Heart right ventricle (tissue), 16 donors: ENCODE measurements at places on chromosomes 13 and 19.
A peak's percentile ranks its signal among the peaks of the same experiment; 100 is the strongest.

GRCh38 chr13:95541308-95541707 lies 11.2 kb upstream of the CLDN10 start:
- no peak for DNase-seq

DNA sequence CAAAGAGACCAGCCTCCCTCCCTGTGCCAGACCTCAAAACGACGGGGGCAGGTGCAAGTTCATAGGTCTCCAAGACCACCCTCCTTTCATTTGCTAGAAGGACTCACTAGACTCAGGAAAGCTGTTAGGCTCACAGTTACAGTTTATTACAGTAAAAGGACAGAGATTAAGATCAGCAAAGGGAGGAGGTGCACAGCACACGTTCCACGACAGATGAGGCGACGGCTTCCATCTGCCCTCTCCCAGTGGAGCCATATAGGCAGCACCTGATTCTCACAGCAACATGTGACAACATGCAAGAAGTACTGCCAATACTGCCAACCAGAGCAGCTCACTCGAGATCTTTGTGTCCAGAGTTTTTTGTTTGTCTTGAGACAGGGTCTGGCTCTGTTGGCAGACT lies 9.4 kb upstream of the CEACAM19 start:
- DNase-seq = no peak

- no peak for DNase-seq
Observed at GRCh38 chr13:32126278-32126677, 94.7 kb downstream of the FRY start.

- DNase-seq = no peak
Observed at GRCh38 chr19:3862826-3863500, 5.9 kb downstream of the ZFR2 start.

- DNase-seq = no peak
Observed at GRCh38 chr13:113637262-113638160, 20.5 kb downstream of the ATP4B start.

DNA sequence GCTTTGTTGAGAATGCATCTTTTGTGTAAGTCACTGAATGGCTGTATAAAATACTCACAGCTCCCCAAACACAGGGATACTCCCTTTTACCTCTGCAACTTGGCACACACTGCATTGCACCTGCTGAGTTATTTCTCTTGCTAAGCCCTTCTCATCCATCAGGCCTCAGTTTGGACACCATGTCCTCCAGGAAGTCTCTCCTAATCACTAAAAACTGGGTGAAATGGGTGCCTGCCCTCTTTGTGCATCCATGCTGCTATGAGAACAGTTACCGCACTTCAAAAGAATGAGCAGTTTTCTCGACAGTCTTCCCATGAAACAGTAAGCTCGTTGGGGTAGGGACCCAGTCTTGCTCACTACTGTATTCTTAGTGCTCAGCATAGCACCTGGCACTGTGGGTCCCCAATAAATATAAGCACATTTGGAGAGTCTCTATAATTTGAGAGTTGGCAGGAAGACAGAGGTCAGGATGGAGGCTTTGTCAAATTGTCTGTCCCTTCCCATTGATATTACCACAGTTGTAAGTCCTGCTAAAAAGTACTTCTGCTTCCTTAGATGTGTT lies 4.6 kb upstream of the SLC25A30 start:
- no peak for DNase-seq

DNA sequence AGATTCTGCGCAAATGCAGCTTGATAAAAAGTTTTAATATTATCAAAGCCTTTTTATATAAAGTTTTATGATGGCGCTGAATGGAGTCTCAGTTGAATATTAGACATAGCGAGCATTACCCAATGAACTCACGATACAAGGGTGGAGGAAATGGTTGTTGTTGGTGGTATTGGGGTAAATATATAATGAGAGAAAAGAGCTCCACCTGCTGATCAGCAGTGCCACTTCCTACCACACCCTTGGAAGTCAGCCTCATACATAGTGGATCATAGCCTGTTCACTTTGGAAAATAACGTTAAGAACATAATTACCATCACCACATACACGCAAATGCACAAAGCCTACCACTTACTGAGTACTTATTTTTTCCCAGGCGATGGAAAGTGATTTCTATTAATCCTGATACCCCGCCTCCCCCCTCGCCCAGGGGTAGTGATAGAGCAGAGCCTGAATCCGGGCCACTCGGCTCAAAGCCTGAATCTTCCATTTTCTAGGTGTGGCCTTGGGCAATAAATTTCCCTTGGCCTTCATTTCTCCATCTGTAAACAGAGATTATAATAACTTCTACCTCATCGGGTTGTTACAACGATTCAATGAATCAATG lies 358.3 kb downstream of the KLF5 start:
- no peak for DNase-seq

DNA sequence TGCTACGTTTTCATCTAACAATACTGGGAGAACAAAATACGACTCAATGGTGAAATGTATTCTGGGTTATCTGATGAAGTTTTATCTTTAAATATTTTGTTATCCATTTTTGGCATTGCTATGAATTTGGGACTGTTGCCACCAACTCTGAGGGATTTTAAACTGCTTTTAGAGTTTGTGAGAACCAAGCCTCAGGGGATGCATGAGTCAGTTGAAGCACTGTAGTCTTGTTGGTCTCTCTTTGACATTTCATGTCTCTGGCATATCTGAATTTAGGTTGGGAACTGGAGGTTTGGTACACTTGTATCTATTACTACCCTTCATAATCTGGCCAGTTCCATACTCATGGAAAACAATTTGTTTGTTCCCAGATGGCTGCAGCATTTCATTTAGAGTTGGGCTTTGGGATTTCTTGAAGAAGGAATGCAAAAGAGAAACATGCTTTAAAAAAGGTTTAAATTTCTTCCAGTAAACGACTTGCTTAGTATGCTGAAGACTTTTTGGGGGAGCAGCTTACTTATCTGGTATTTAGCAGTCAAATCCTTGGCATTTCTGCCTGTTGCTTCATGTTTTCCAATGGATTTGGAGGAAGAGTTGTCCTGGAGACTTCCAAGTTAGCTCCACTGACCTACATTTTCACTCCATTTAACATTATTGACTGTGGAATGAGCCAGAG lies 28.9 kb downstream of the ARHGEF7 start:
- DNase-seq = no peak

DNA sequence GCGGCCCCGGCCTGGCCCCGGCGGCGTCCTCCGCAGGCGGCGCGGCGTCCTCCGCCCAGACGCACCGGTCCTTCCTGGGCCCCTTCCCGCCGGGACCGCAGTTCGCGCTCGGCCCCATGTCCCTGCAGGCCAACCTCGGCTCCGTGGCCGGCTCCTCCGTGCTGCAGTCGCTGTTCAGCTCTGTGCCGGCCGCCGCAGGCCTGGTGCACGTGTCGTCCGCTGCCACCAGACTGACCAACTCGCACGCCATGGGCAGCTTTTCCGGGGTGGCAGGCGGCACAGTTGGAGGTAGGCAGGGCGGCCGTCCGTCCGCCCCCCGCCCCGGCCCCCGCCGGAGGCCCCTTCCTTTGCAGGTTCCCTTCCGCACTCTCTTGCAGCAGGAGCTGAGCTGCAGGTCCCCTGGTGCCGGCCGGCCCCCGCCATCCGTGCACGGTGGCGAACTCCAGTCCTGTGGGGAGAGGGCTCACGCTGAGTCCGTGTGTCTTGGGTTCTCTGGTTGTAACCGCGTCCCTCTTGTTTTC lies 9.2 kb downstream of the PLEKHJ1 start:
- no peak for DNase-seq

DNA sequence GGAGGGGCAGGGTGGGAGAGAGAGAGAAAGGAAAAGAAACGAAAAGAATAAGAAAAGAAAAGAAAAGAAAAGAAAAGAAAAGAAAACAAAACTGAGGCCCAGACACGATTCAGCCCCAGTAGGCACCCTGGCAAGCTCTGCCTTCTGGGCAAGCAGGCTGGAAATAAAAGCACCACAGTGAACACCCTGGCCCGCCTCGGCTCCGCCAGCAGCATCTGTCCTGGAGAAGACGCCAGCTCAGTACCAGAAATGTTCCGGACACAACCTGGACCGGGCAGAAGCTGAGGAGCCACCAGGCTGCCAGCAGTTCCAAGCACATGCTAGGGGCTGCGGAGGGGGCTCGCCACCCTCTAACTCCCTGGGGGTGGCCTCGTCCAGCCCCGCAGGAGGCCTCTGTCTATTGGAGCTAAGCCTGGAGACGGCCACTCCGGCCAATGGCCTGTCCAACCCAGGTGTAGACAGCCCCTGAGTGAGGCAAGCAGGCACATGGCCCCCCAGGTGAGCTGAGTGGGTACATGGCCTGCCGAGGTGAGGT lies 11.4 kb upstream of the CPAMD8 start:
- DNase-seq = no peak

GRCh38 chr13:90105276-90105675 lies 1242.2 kb upstream of the MIR17HG start:
- DNase-seq = no peak

- peak; percentile 75 for DNase-seq
Observed at GRCh38 chr19:38387550-38388348, at the start of gene GGN. Gene GGN (minus strand): TSS chr19:38388034. CDS start chr19:38387261, 773 bp downstream.

DNA sequence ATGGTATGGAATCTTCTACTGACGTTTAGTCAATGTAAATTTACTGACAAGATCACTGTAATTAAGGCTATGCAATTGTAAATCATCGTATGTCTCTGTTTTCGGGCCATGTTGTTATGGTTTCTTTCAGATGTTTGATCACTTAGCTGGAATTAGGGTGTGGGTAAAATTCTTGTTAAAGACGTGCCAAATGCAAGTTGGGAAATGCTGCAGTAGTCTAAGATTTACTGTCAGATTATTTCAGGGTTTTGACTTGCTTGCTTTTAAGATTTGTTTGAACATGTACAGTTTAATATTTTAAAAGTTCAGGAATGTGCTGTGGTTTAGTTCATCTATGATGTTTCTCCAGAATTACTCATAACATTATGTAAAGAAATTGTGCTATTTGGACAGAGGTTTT lies 10.8 kb downstream of the NDFIP2 start:
- DNase-seq = no peak

GRCh38 chr19:34041925-34042521 lies 130.3 kb upstream of the LSM14A start:
- peak; percentile 68 for DNase-seq

GRCh38 chr19:3968556-3969434 lies 2.1 kb downstream of the DAPK3 start:
- DNase-seq = peak; percentile 85

DNA sequence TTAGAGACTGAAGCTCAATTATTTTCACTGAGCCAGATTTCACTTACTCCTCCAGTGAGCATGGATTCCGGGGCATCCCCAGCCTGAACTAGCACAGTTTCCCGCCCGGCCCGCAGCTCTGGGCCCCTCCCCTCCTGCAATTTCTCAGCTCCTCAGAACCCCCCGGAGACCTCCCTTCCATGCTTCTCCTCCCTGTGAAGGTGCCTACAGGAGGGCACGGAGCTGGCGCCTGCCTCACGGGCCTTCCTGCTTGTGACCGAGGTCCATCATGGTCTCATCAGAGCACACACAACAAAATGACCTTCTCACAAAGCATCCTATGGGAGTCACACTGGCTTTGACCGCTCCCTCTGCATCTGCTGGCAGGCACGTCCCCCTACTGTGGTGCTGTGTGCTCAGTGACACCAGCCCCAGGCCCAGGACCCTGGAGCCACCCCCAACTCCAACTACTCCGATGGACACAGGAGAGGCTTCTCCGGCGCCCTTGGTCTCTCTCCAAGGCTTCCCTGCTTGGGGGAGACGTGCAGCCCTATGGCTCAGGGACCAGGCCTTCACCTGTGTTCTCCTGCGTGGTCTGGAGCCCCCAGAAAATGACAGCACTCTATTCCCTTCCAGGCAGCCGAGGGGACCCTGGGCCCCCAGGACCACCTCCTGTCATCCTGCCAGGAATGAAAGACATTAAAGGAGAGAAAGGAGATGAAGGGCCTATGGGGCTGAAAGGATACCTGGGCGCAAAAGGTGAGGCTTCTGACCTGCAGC lies 77.1 kb downstream of the RAB20 start:
- no peak for DNase-seq

DNA sequence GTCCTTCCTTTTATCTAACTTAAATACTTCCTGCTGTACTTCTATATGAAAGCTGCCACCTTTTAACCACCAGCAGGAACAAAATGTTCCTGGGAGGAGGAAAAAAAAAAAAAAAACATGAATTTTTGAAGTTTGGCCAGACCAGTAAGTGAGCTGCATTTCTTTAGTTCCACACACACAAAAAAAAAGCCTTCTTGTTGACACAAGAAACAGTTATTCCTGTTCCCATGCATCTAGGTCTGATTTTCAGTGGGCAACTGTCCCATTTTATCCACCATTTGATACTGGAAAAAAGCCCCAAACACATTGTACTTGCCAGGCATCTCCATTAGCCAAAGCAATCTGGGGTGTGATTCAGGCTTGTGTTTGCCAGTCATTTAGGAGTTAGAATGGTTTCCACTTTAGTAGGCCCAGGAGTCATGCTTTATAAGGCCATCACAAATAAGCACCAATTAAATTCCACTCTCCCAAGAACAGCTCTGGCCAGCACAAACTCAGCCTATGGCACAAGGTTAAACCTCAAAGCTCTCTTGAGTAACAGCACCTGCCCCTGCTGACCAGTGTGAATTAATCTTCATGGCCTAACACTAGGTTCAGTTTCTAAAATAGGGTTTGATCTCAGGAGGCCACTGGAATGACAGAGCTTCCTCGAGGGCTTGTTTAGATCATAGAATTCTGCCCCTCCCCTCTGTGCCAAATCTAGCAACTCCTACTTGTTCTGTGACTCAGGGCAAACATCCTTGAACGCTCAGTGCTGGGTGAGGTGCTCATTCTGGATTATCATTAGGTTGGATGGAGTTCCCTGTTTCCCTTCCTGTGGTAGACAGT lies 67.1 kb downstream of the NUFIP1 start:
- DNase-seq = peak; percentile 51

- no peak for DNase-seq
Observed at GRCh38 chr13:43784496-43784895, 2.3 kb downstream of the ENOX1 start.

- no peak for DNase-seq
Observed at GRCh38 chr13:58823701-58824100, 1192.2 kb downstream of the PCDH17 start.

- no peak for DNase-seq
Observed at GRCh38 chr19:54431255-54431838, 16.1 kb downstream of the TTYH1 start.

DNA sequence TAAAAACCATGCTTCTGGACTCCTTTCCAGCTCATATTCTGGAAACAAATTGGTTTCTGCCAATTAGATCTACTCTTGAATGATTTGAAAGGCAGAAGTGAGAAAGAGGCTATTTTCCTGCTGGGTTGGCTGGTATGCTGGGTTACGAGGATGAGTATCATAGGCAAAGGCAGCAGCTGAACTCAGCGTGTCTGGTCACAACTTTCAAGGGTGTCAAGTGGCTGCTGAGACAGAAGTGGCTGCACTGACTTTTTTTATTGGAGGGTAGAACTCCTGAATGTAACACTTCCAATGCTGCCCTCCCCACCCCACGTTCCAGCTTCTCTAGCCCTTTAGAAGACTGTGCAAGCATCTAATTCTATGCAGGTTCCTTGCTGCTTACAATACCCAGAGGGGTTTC lies 8.3 kb upstream of the DZIP1 start:
- no peak for DNase-seq

- no peak for DNase-seq
Observed at GRCh38 chr19:50512112-50512998, 1.4 kb downstream of the ASPDH start.

- no peak for DNase-seq
Observed at GRCh38 chr19:13122275-13122878, 4.3 kb downstream of the NACC1 start.
